ENCODE measurements at places on chromosomes 16 and 17.

DNA sequence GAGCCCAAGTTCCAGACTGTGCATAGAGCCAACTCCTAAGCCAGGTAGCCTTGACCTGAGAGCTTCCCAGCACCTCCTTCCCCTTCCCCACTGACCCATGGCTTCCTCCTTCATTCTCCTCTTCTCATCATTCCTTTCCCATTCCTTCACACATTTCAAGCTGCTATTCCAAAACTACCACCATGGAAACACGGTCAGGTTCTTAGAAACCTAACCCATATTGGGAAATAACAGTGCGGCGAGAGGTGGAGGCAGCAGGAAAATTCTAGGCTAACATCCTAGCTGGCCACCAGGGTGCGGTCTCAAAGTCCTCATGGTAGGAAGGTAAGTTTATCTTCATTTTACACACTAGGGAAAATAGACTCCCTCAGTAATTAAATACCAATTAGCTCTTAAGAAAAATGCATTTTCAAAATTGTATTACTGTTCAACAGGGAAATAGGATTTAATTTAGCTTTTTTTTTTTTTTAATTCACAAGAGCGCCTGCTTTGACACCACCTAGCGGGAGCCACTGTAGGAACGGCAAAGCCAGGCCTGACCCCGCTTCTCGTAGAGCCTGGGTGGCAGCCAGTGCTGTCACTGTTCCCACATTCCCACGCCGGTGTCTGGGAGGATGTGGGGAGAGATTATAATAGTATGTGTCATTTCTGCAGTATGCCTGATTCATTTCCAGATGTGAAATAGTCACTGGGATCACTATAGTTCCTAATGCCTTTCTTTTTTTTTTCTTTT is 14.0 kb upstream of the SPHK1 start:
- DNase-seq, result no peak

GRCh38 chr17:34259146-34259545 is 4.1 kb downstream of the CCL2 start:
- DNase-seq, result no peak

DNA sequence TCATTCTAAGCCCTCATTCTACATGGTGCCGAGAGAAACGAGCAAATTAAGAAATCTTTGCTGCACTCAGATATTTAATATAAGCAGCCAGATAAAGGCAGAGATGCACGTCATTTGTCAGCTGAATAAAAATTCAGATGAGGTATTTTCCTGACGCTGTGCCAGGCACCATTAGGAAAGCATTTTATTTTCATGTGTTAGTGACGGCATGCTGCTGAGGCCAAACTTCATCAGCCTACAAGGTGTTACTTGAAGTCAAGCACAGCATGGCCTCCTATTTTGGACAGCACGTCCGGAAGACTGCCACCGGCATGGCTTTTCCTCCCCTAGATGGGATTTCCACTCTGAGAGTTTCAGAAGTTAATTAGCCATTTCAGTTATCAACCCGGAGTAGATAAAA is 70.3 kb downstream of the IRX3 start:
- DNase-seq, result no peak

GRCh38 chr17:731644-732066 is 741 bp upstream of the TLCD3A start:
- DNase-seq, result no peak

DNA sequence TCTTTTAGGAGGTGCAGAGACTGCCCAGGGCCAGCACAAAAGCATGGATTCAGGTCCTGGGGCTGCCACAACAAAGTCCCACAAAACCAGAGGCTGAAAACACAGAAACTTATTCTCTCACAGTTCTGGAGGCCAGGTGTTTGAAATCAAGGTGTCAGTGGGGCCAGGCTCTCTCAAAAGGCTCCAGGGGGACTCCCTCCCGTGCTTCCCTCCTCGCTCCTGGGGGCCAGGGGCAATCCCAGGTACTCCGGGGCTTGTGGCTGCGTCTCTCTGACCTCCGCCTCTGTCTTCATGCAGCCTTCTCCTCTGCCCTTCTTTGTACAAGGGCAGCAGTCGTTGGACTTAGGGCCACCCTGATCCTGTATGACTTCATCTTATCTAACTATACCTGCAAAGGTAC is 8.3 kb upstream of the RBFOX3 start:
- DNase-seq, result no peak

- DNase-seq, result no peak
Observed at GRCh38 chr16:35414139-35414538, 1954.7 kb downstream of the TP53TG3F start.

DNA sequence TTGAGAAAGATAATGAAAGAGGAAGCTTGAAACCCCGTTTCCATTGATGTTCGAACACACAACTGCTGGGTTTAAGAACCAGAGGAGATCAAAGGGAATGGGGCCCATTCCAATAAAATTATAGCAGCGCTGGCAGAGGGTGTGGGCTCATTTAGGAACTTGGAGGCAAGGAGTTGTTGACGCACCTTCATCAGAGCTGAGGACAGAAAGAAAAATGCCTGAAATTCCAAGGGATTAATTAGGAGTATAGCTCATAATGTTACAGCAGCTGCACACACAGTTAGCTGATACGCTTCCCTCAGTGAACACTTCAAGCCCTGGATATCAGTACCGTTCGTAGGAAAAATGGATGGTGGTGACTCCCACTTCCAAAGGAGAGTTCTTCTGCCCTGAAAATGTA is 127.2 kb downstream of the AXIN2 start:
- no peak for DNase-seq

GRCh38 chr16:88552815-88553214 is 17.4 kb upstream of the ZC3H18 start:
- no peak for DNase-seq

GRCh38 chr16:11101695-11102522 is 154.1 kb downstream of the SOCS1 start:
- DNase-seq, result no peak

DNA sequence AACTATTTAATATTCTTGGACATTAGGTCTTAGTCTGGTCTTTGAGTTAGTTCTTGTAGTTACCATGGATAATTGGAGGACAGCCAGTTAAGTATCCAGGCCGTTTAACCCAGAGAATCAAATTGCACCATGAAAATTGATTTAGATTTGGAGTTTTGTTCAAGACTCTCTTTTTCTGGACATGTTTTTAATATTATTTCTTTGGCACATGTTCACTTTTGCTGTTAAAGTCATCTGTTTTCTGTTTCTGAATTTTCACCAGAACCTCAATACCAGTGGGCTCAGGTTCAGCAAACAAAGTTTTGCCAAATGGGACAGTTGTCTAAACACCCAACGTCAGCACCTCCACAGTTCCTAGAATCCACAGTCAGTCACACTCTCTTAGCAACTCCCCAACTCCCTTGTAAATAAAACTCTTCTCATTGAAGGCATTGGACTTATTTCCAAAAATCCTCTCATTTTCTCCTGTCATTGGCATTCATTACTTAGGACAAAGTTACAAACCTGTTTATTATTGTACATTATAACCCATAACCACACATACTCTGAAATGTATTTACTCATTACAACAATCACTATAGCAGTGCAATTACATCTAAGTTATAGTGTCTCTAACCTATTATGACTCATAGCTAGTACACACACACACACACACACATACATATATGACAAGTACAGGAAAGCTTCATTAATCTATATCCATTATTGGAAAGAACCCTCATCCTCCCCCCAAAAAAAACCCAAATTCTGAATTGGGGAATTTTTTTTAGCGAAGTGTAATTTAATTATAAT is 33.5 kb upstream of the DNAH9 start:
- no peak for DNase-seq

- DNase-seq, result no peak
Observed at GRCh38 chr17:47300718-47301117, 23.0 kb upstream of the EFCAB13 start.

GRCh38 chr17:2075336-2076086 is 20.6 kb downstream of the HIC1 start:
- DNase-seq, result no peak

DNA sequence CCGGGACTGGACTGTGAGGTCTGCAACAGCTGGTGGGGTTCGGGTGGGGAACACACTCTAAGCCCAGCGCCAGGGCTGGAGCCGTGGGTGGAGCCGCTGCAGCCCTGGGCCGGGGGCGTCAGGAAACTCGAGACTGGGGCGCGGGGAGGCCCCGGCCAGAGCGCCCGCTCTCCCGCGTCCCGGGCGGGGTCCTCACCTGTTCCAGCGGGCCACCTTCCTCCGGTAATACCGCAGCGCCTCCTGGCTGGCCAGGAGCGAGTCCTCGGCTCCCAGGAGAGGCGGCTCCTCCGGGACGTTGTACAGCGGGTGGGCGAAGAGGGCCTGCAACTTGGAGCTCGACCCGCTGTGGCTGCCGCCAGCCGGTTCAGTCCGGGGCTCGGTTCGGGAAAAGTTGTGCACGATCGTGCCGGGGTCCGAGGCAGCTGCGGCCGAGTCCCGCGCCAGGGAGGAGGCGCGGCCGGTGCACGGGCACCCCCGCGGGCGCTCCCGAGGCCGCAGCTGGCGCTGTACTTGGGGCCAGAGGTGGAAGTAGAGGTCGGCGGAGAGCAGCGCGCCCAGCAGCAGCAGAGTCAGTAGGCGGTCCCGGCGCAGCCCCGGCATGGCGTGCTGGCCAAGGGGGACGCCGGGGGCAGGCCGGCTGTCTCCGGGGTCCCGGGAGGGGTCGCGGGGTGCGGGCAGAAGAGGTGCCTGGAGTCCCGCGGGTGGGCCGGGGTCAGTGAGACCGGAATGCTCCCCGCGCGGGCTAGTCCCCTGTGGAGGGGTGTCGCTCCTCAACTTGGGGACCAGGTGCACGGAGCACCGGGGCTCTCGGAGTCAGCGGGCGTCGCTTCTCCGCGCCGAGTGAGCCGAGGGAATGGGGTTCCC is 868 bp downstream of the FAM20A start:
- DNase-seq, result no peak

- DNase-seq, result no peak
Observed at GRCh38 chr16:88023786-88024185, 72.6 kb downstream of the BANP start.

DNA sequence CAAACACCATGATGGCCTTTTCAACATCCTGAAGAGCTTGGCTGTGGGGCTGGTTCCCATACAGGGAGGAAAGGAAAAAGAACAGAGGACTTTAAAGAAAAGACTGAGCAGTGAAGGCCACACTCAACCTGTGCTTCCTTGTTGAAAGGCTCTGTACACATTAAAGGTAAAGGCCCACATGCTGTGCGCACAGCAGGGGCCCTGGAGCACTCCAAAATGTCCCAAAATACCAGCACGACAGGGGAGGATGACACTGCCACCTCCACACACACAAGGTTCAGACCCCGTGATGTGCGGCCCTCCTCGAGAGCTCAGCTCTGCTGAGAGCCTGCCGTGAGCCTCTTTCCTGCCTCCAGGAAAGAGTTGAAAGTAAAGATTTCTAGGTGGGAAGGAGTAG is 36.5 kb downstream of the FANCA start:
- DNase-seq, result no peak
